ENCODE measurements at places on chromosomes 2 and 18. TPM values are rescaled to one million over a fixed set of nuclear protein-coding genes. Genes with fewer than 3 reads are reported as not detected.

DSC2 gene
- total RNA-seq = 94.1 TPM

MAP2 gene
- total RNA-seq = 18.2 TPM

PROKR1 gene
- 0.12 TPM for total RNA-seq

TUBA4B gene
- not detected for total RNA-seq

RNF103 gene
- total RNA-seq = 22.8 TPM

NXPH2 gene
- 5.3 TPM for total RNA-seq

TIGD1 gene
- 11.9 TPM for total RNA-seq

XDH gene
- total RNA-seq = 4.8 TPM

Measured in progenitor cell of endocrine pancreas (in vitro differentiated cells).